ENCODE measurements at places on chromosomes 13 and 19.

GRCh38 chr13:43804461-43805070 is 17.8 kb upstream of the ENOX1 start:
- DNase-seq, result no peak

- peak; percentile 52 for DNase-seq
These were observed 4.2 kb downstream of the PRR36 start for GRCh38 chr19:7869910-7870511.

DNA sequence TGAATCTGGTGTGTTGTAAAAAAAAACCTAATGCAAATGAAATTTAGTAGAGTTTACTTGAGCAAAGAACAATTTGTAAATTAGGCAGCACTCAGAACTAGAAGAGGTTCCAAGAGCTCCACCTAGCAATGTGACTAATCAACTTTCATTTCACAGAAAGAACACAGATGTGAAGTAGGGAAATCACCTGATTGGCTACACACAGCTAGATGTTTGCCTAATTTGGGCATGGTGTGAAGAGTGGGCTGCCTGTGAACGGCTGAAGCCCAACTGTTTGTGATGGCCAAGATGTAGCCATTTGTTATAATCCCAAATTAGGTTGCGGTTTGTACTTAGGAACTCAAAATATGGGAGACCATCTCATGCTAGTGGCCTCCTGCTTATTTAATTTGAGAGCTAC is 724.4 kb upstream of the SLITRK5 start:
- DNase-seq, result no peak

DNA sequence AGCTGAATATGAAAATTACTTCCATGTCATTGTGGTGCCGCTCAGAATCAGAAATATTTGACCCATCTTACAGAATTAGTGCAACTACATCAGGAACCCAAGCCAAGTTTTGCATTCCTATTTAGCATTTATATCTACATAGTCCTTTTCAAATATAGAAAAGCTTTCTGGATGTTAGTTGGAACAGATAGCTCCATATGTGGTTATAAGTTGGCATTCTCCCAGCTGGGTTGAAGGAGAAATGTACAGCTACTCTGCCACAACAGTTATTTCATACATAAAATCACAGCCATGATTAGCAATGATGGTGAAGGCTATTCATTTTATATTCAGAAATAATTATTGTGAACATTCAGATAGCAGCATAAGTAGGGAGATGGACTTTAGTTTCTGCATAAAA is 28.2 kb downstream of the HPN start:
- DNase-seq, result no peak

DNA sequence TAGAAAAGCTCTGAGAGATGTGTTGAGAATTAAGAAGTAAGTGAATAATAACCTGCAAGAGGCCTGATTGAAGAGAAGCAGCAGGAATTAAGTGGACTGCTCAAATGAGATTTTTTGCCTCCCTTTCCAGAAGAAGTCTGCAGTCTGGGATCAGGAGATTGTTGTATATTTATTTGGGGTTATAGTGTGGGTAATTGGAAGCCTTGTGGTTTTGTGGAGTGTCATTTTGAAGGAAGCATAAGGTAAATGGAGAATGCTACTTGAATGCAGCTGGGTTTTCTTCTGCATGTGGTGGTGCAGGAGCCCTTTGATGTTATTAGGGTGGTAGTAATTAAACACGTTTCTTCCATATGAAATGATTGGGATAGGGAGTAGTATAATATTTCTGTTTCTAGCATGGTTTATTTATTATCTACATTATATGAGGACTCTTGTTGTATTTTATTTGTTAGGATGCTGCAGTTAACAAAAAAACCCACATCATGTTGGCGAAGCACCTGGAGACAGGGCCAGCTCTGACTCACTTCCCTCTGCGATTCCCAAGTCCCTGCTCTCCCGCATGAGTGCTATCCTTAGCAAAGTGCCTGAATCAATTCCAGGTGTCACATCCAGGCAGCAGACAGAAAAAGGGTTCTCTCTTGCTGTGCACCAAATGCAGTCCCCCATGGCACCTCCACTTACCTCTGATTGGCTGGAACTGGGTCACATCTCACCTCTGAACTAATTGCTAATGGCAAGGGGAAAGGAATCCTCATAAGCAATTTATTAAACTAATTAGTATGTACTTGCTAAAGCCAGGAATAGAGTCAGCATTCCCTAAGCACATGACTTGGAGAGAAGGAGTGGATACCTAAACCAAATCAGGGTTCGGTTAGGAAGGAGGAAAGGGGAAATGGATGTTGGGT is 54.8 kb downstream of the DGKH start:
- DNase-seq, result no peak

DNA sequence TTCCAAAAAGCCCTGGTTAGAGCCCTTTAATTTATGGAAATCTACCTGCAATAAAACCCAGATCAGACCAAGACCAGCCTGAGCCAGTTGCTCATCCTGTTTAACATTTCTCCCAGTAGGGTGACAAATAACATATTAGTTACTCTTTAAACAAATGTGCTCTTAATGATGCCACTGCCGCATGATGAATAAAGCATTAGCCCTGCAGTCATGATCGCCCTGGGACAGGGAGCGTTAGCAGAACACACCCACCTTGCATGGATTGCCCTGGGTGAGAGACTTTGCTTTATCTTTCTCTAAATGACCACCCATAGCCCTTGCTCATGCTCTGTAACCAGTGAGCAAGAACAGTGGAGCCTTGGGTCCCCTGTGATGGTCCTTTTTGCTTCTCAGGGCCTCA is 362.4 kb downstream of the ENOX1 start:
- DNase-seq, result no peak

GRCh38 chr19:10346509-10346908 is 7.1 kb upstream of the ICAM3 start:
- DNase-seq, result no peak
